ENCODE measurements at places on chromosomes 12 and 14.

DNA sequence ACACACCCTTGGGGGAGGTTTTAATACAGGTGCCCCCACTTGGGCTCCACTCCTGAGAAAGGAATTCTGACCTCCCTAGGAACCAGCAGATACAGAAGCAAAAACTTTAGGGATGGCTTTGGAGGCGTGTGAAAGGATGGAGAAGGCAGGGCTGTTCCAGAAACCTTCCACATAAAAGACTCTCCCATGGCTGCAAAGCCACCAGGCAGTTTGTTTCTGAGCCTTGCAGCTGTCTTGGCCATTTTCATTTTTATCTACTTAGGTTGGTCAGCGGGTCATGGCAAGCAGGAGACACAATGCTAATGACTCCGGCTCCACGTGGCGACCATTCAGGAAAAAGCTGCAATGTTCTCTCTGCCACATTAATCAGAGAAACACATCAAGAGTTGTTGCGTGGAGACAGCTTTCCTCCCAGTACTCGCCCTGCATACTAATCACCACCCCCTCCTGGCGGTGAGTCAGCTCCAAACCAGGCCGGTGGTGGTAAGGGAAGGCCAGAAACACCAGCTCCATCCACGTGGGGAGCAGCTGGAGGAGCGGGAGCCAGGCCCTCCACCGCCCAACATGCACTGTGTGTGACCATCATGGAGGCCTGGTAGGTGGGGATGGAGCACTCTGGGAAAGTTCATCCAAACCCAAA lies 30.9 kb upstream of the IRF2BPL start:
- peak; percentile 67 for DNase-seq

DNA sequence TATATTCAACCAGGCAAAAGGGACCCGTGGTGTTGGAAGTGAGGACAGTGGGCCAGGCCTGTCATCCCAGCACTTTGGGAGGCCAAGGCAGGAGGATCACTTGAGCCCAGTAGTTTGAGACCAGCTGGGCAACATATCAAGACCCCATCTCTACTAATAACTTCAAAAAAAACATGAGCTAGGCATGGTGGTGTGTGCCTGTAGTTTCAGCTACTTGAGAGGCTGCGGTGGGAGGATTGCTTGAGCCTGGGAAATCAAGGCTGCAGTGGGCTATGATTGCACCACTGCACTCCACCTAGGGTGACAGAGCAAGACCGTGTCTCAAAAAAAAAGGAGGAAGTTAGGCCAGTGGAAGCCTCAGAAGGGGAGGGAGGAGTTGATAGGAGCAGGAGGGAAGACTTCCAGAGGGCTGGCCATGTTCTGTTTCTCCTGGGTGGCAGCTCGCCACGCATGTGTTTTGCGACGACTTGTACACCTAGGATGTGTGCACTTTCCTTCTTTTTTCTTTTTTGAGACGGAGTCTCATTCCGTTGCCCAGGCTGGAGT lies 10.1 kb downstream of the SLC25A29 start:
- no peak for DNase-seq

DNA sequence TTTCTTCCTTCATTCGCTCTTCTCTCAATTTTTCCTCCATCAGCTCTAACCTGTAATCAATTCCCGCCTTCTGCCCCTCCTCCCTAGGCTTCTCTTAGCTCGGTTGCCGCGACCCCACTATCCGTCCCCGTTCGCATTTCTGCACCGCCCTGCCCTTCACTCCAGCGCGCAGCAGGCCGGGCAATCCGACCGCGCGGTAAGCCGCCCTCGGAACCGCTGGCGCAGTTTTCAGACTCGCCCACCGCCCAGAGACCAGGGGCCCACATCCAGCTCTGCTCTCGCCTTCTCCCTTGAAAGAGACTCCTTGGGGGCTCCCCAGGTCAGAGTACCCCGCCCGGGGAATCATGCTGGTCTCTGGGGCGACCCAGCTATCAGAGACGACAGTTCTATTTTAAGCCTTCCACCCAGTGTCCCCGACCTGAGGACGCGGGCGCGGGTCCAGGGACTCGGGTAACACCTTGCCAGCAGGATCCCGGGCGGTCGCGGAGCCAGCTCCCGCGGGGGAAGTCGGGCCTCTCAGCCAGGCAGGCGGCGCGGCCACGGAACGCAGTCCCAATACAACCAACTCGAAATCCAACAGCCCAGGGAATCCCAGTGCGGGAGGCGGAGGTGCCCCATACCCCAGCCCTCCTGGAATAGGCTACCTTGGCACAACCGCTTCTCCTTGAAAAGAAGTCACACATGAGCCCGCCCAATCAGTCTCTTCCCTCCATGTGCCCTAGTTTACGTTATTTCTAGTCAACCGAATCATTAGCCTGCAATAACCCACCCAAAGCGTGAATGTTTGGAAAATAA lies 5.7 kb upstream of the SLC38A4 start:
- no peak for DNase-seq

- DNase-seq: no peak
These were observed 46.5 kb downstream of the BTBD7 start for GRCh38 chr14:93286212-93286890.

- DNase-seq: no peak
These were observed 180.4 kb upstream of the FKBP4 start for GRCh38 chr12:2614341-2614740.

DNA sequence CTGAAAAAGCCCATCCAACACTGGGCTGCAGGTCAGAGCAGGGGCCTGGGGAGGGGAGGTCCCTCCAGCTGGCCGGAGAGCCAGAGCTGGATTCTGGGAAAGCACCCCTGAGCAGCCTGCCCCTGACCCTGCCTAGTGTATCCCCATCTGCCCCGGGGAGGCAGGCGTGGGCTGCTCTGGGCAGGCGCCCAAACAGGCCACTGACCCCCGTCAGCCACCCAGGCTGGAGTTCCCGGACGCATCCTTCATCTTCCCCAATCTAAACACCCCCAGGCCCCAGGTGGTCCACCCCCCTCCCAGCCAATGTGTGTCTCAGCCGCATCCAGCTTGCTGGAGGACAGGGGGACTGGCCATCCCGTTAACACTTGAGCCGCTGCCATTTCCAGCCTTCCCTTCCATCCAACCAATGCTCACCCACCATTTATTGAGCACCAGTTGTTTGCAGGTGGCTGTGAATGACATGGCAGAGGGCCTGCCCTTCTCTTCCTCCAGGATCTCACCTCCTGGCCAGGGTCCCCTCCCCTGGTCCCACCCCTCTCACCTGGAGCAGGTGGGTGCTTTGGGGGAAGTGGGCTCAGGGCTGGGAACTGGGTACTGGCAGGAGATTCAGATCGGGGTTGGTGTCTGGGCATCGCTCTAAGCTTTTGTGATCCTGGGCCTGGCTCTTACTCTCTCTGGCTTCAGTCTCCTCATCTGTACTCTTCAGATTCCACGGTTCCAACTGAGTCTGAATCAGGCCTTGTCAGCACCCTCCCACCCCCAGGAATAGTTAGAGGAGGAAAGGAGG lies 743 bp upstream of the DTX1 start:
- no peak for DNase-seq

GRCh38 chr12:58513852-58514251 lies 406.5 kb downstream of the LRIG3 start:
- DNase-seq: no peak

DNA sequence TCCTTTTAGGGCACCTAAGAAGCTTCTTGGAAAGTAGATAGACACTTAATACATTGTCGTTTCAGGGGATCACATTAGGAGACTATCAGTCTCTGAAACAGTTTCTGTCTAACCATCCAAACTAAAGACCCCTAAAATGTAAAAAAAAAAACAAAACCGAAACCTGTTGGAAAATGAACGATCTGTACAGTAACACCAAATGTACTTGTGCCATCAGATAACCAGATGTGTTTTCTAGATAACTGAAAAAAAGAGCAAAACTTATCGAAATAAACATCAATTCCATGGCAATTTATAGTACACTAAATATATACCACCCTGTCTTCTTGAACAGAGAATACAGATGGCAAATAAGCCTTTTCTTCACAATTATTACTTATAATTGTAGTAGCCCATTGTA lies 2.1 kb downstream of the LDHB start:
- DNase-seq: no peak

GRCh38 chr12:119486599-119487154 lies 106.9 kb upstream of the TMEM233 start:
- DNase-seq: no peak

DNA sequence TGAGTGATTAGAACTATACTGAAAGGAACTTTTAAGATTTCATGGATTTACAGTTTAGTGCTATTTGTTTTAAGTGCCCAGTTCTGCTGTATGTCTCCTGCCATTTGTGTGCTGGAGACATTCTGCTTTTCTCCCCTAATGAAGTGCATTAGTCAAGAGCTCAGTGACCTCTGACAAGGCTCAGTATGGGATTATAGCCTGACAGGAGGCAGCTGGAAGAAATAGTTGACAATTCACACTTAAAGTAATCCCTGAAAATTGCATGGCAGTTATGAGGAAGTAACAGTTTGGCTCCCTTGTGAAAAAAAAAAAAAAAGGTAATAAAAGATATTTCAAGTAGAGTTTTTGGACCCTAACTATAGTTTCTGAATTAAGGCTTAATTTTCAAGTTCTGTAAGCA lies 70.3 kb downstream of the ALX1 start:
- no peak for DNase-seq

- DNase-seq: no peak
These were observed 25.9 kb downstream of the SLC11A2 start for GRCh38 chr12:51000245-51000644.

- no peak for DNase-seq
These were observed 157.6 kb upstream of the PDE3A start for GRCh38 chr12:20210621-20211215.

GRCh38 chr14:99789581-99789980 lies 3.6 kb upstream of the EML1 start:
- DNase-seq: no peak

GRCh38 chr12:44497044-44497443 lies 379.1 kb downstream of the NELL2 start:
- DNase-seq: no peak

- DNase-seq: no peak
These were observed 53.1 kb downstream of the GUCY2C start for GRCh38 chr12:14643251-14643650.

DNA sequence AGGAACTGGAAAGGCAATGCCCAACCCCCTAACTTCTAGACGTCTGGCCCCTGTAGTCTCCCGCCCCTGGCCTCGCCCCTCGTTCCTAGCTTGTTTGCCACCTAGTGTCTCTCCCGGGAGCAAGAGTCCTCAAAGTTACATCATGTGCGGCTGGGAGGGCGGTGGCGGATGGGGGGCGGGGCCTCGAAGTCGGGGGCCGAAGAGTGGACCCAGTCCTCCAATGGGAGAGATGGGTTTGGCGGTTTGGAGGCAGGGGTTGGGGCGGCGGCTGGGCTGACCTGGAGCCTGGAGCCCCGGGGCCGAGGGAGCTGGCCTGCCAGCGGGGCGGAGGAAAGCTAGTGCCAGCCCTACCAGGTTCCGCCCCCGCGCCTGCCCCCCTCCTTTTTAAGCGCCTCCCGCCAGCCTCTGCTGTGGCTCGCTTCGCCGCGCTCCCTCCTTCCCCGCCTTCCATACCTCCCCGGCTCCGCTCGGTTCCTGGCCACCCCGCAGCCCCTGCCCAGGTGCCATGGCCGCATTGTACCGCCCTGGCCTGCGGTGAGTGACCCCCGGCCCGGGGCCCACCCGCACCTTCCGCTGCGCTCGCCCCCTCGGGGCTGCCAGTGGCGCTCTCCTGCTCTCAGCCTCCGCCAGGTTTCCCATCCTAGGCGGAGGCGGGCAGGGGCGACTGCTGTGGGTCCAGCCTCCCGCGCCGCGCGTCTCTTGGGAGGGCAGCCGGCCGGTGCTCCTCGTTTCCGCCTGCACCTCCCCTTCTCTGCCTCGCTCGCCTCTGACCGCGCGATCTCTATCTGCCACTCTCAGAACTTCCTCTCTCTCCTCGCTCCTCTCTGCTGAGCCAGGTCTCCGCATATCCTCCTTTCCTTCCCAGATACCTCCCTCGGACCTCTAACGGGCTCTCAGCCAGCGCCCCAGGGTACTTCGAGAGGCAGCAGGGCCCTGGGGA lies at the start of gene PCK2:
TSS of gene PCK2 (plus strand) at position 411 of the 940 bp plus-strand sequence. CDS start at position 506, 95 bp downstream.
- peak; percentile 88 for DNase-seq

- DNase-seq: no peak
These were observed 287.5 kb downstream of the FOXN3 start for GRCh38 chr14:89129570-89129969.

- DNase-seq: no peak
These were observed 15.1 kb downstream of the CD9 start for GRCh38 chr12:6215120-6215807.

- no peak for DNase-seq
These were observed 45.1 kb downstream of the AKAP6 start for GRCh38 chr14:32374155-32374554.

DNA sequence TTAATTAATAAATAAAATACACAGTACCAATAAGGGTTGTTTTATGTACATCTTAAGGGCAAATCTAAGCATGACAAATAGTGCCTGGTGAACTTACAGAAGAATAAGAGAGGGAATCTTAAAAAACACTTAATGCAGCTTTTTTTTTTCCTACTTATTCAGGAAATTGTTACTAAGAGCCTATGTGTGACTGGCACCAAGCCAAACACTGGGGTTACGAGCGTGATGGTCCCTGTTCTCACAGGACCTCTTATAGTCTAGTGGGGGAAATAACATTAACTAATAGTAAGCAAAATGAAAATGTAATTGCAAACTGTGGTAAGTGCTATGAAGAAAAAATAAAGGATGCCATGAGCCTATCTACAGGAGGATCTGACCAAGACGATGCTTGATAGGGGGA lies 53.6 kb downstream of the RTN1 start:
- no peak for DNase-seq

DNA sequence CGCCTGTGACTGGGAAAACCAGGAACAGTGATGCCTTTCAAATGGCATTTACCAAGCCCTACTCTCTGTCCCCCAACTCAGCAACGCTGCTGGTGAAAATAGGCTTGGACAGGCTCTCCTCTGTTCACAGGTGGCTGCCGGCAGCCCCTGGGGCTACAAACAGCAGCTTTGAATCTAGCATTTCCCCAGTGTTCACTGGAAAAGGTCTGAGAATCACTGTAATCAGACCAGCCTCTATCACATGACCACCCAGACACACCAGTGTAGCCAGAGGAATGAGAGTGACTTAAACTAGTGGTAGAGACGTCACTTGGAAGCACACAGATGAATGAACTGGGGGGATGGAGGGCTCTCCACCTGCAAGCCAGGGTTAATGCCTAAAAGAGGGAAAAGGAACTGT lies 151.8 kb downstream of the FOXN3 start:
- no peak for DNase-seq

- no peak for DNase-seq
These were observed 181.0 kb upstream of the BMP4 start for GRCh38 chr14:54137614-54137961.

Measured in SHP77 treated with DMSO at 0.1 percent for 48 hours (cell line).